ENCODE measurements at places on chromosomes 3 and 15.

DNA sequence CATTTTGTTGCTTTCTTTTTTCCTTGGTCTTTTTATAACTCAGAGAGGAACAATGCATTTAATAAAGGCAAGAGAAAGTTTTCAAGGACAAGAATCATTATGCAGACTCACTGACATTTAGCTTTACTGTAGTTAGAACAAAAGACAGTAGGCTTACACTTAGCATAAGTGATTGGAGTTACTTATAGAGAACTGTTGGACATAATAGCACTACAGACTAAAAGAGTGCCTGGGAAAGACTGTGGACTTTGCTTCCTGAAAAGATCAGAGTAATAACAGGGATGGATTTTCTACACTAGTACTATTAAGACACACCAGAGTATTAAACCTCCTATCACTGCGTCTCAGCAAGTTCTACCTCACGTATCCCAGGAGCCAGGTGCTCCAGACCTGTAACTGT lies 39.3 kb upstream of the SPRED1 start:
- no peak for DNase-seq

- no peak for DNase-seq
Measured at GRCh38 chr3:8458238-8458661, 43.4 kb upstream of the LMCD1 start.

GRCh38 chr15:62521396-62521795 lies 356.3 kb upstream of the C2CD4B start:
- DNase-seq, result no peak

- no peak for DNase-seq
Measured at GRCh38 chr3:7651274-7651673, 790.4 kb downstream of the GRM7 start.

GRCh38 chr3:157235291-157235690 lies 75.3 kb upstream of the CCNL1 start:
- no peak for DNase-seq

DNA sequence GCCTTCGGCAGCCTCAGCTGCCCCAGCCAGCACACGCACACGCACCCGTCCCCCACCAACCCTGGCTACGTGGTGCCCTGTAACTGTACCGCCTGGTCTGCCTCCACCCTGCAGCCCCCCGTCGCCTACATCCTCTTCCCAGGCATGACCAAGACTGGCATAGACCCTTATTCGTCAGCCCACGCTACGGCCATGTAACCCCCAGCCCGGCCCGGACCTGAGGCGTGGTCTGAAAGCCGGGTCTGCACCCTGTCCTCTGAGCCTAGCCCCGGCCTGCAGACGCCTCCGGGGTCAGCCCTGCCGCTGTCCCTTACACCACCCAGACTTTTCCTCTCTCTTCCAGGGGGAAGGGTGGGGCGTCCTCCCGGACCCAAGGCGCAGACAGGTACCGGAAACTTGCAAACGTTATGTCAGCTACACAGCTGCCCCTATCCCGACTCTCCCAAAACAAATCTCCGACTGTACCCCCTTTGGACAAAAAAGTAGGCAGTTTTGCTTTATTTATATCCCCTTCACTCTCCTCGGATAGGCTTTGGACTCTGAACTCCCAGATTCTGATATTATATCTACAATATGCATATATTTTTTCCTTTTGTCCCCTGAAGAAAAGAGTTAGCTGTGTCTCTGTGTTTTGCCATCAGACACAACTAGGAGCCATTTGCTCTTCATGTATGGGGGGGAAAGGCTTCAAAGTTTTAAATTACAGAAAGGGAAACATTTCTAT lies 1.4 kb downstream of the SOX14 start:
- no peak for DNase-seq

- DNase-seq, result no peak
Measured at GRCh38 chr3:44981751-44982150, 5.7 kb downstream of the EXOSC7 start.

- DNase-seq, result peak; percentile 9
Measured at GRCh38 chr3:72517921-72518424, 330.3 kb downstream of the SHQ1 start.

DNA sequence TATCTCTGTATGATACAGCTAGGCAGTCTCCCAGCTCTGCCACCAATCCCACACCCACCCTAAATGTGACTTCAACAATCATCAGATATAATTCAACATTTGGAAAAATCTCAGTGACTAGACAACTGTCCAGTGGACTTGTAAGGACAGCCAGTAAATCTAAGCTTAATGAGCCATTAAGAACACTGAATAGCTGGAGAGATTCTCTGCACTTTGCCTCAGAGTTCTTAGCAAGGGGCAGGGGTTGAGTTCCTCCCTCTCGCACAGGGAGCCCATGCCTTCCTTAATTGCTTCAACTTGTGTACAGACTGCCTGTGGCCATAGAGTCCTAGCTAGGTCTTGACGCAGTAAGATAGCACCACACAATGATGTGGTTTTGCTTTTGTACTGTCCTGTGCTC lies 15.6 kb downstream of the MEX3B start:
- DNase-seq, result no peak

DNA sequence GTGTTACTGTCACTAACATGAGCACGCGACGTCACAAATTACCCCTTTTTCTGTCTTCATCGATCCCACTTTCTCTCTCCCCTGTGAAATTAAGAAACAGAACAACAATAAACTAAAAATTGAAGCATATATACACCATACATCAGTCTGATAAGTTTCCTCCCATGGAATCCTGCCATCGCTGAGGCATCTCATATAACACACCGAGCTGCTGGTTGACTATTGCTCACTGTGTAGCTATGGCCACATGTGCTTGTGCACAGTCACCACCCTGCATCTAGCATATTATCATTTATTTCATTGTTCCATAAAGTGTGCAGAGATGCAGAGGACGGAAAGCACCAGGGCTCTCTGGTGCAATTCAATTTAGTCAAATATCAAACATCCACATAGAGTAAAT lies 777.9 kb upstream of the ARRDC4 start:
- no peak for DNase-seq

DNA sequence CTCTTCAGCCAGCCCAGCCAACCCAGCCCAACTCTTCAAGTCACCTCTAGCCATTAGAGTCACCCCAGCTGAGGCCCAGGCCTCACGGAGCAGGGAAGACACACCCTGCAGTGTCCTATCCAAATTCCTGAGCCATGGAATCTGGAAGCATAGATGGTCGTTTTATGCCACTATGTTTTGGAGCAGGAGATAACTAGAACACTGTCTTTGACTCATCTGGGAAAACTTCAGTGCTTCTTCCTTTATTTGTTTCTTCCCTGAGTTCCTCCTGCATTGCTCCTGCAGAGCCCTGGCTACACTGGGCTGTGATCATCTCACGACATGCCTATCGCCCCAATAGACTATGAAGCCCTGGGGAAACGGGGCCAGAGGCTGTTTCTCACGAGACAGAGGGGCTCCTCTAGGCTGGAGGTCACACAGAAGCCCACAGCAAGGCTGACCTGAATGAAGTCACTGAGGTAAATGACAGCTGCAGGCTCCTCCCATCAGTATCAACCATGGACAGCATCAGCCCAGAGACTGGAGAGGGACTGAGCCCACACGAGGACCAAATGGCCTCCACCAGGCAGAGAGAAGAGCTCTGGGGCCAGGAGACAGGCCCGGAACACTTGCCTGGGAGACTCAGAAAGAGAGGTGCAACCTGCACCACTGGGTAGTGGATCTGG lies 22.7 kb downstream of the CRABP1 start:
- no peak for DNase-seq

- no peak for DNase-seq
Measured at GRCh38 chr3:195911946-195912270, 3.6 kb upstream of the TNK2 start.

Data from fibroblast of the conjunctiva (primary cell).